Activated naive CD4-positive, alpha-beta T cell (primary cell): ENCODE measurements at places on chromosomes 6 and 20.

DNA sequence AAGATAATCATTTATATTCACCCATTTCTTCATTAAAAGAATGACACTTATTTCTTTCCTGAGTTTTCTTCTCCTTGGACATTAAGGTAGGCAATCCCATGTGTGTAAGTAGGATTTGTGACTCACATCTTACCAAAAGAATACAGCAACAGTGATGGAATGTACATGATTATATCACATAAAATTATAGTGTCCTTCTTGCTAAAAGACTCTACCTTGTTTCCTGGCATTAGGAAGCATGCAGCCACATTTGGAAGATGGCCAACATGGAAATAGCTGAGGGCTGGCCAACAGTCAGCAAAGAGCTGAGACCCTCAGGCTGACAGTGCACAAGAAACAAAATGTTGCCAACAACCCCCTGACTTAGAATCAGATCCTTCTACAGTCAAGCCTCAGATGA is 327.9 kb upstream of the MARCKS start:
- DNase-seq, result no peak

GRCh38 chr20:6671829-6672228 is 95.7 kb upstream of the BMP2 start:
- no peak for DNase-seq

- DNase-seq, result no peak
These were observed 100.6 kb upstream of the SALL4 start for GRCh38 chr20:51902933-51903332.

DNA sequence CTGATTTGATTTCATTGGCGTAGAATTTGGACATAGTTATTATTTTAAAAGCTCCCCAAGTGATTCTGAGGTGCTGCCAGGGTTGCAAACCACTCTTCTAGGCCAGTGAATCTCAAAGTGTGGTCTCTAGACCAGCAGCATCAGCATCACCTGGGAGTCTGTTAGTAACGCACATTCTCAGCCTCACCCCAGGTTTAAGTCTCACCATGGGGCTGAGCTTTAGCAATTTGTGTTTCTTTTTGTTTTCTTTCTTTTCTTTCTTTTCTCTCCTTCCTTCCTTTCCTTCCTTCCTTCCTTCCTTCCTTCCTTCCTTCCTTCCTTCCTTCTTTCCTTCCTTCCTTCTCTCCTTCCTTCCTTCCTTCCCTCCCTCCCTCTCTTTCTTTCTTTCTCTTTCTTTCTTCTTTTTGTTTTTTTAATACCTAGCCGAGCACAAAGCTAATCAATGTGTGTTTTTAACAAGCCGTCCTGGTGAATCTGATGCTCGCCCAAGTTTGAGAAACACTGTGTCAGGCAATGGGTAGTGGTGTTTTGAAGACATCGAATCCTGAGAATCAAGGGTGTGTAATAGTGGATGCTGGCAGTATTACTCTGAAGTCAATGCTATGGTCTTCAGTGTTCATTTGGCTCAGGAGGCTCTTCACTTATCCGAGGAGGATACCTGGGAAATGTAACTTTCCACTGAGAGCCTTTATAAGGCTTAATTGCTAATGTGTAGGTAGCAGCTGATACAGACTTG is 104.9 kb downstream of the SLX4IP start:
- no peak for DNase-seq

DNA sequence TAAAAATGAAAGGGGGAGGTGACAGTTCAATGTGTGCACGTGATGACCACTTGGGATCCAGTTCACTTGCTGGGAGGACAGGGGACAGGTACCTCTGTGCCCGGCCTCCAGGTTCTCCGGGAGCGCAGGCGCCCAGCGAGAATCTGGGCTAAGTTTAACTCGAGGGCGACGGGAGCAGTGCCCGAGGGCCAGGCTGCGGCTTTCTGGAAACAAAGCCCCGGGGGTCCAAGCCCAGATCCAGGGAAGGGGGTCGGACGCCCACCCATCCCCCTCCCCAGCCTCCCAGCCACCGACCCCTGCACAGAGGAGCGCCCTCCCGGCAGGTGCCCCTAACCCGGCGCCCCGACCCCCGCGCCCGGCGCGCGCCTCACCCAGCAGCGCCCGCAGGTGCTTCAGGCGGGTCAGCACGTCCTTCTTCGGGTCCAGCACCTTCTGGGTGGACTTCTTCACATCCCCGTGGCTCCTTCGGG is 405 bp downstream of the RALGAPA2 start:
- DNase-seq, result no peak

DNA sequence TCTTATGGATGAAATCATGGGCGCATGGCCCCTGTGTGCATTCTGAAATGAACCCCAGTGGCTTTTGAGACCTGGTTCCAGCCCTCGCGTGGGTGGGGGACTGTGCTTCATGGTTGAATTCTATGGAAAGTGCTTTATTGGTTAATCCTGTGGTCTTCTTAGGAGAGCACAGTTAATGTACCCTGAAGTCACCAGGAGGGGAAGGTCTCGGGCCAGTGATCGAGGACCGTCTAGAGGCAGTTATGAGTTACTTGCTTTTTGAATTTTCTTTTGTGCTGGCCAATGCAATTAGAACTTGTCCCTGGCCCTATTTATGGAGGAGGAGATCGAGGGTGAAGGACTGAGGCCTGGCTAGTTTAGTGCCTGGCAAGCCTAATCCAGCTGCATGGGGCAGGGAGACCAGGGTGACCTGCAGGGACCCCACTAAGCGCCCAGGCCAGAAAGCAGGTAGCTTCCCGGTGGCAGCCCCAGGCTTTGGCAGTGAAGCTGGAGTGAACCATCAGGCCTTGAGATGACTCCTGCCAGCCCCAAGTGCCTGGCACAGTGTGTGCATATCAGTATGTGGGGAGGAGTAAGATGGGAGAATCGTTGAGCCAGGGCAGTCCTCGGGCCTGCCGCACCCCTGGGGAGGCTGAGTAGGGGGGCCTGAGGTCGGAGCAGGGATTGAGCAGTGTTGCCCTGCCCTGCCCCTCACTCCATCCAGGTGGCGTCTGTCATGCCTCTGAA is 144.6 kb upstream of the RNF24 start:
- DNase-seq, result no peak

- DNase-seq, result no peak
These were observed 603.9 kb downstream of the HDGFL1 start for GRCh38 chr6:23173234-23173633.

DNA sequence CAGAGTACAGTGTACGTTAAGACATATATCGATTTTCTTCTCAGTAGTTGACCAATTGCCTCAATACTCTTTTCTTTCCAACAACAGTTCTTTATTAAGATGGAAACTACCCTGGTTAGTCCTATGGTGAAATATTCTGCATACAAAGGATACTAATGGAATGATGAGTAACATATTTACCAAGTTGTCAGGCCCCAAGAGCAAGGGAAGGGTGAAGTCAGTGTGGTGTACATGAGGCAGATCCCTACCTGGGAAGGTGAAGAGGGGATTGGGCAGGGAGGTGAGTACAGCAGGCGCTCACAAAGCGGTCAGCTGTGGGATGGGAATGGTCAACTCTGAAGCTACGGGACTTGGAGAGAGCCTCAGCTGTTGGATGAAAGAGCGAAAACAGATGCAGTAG is 29.7 kb downstream of the GJA1 start:
- no peak for DNase-seq

- no peak for DNase-seq
These were observed 36.4 kb upstream of the SASH1 start for GRCh38 chr6:148306286-148306685.

- DNase-seq, result no peak
These were observed 165.0 kb downstream of the PDE7B start for GRCh38 chr6:136016228-136017225.

DNA sequence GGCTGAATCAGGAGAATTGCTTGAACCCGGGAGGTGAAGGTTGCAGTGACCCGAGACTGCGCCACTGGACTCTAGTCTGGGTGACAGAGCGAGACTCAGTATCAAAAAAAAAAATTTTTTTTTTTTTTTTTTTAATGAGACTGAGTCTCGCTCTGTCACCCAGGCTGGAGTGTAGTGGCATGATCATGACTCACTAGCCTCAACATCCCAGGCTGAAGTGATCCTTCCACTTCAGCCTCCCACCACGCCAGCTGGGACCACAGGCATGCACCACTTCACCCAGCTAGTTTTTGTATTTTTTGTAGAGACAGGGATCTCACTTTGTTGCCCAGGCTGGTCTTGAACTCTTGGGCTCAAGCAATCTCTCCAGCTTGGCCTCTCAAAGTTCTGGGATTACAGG is 53.3 kb downstream of the MYO6 start:
- no peak for DNase-seq

GRCh38 chr20:37564388-37565133 is 36.9 kb upstream of the BLCAP start:
- DNase-seq, result peak; percentile 4

- no peak for DNase-seq
These were observed at the start of gene RIPPLY2 for GRCh38 chr6:83853178-83854000. TSS of gene RIPPLY2 (plus strand) at chr6:83853360. CDS start at chr6:83853417, 57 bp downstream.

GRCh38 chr20:9022376-9022775 is 46.5 kb upstream of the PLCB4 start:
- DNase-seq, result no peak
